ENCODE measurements at places on chromosomes 7 and 10. TPM values are rescaled to one million over a fixed set of nuclear protein-coding genes. Genes with fewer than 3 reads are reported as not detected.

NEBL gene
- total RNA-seq = 0.26 TPM

DOCK4 gene
- total RNA-seq = 0.88 TPM

PVRIG gene
- 81.5 TPM for total RNA-seq

ATAD1 gene
- total RNA-seq = 53.3 TPM

SUN3 gene
- not detected for total RNA-seq

TEX47 gene
- not detected for total RNA-seq

DNA sequence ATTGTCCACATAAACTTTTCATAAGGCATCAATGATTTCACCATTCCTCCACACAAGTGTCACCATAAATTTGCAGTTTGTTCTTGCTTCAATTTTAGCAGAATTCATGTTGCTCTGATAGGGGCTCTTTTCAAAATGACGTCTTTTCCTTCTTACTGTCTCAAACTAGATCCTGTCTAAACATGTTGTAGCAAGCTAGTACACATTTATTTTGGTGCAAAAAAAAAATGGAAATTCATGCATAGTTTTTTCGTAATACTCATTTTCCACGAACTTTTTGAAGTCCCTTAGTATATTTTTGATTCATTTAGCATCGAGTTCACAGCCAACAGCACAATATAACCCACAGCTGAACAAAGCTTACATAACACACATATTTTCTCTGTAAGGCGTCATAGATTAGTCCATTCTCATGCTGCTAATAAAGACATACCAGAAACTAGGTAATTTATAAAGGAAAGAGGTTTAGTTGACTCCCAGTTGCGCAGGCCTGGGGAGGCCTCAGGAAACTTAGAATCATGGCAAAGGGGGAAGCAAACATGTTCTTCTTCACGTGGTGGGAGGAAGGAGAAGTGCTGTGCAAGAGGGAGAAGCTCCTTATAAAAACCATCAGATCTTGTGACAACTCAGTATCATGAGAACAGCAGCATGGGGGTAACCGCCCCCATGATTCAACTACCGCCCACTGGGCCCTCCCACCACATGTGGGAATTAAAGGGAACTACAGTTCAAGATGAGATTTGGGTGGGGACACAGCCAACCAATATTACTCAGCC is 301.5 kb downstream of the CCDC3 start:
- H3K27me3 ChIP-seq = no peaks in the 10 kb centered on the region
- DNase-seq = no peak

DNA sequence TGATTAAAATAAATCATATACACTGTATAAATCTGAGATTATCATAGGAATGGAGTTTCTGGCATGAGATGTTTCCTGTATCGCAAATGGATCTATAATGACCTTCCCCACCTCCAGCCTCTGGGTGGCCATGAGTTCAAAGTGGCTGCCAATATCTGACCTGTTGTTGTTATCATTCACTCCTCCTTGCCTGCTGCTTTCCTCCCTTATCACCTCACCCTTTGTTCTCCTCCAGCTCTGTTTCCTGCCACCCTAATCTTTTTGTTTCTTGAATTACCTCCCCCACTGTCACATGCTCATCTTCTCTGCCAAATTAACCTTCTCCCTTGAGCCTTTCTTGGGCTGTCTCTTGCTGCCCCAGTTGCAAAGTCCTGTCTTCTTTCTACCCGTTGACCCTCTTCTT is 12.0 kb downstream of the SCD start:
- H3K36me3 ChIP-seq = peaks cover 24% of the 10 kb centered on the region
- peak overlapping the region; percentile 7 for H3K4me3 ChIP-seq
- no peak overlapping the region for H3K27ac ChIP-seq
- peaks cover 16% of the 10 kb centered on the region for H3K4me1 ChIP-seq

GRCh38 chr10:119706521-119707278 is 19.1 kb upstream of the INPP5F start:
- peaks cover 12% of the 10 kb centered on the region for H3K36me3 ChIP-seq
- H3K27me3 ChIP-seq = no peaks in the 10 kb centered on the region

- no peaks in the 10 kb centered on the region for H3K4me1 ChIP-seq
- H3K27ac ChIP-seq = no peak overlapping the region
- DNase-seq = no peak
- peaks cover 18% of the 10 kb centered on the region for H3K27me3 ChIP-seq
These were observed 51.4 kb downstream of the C10orf67 start for GRCh38 chr10:23293145-23293724.

DNA sequence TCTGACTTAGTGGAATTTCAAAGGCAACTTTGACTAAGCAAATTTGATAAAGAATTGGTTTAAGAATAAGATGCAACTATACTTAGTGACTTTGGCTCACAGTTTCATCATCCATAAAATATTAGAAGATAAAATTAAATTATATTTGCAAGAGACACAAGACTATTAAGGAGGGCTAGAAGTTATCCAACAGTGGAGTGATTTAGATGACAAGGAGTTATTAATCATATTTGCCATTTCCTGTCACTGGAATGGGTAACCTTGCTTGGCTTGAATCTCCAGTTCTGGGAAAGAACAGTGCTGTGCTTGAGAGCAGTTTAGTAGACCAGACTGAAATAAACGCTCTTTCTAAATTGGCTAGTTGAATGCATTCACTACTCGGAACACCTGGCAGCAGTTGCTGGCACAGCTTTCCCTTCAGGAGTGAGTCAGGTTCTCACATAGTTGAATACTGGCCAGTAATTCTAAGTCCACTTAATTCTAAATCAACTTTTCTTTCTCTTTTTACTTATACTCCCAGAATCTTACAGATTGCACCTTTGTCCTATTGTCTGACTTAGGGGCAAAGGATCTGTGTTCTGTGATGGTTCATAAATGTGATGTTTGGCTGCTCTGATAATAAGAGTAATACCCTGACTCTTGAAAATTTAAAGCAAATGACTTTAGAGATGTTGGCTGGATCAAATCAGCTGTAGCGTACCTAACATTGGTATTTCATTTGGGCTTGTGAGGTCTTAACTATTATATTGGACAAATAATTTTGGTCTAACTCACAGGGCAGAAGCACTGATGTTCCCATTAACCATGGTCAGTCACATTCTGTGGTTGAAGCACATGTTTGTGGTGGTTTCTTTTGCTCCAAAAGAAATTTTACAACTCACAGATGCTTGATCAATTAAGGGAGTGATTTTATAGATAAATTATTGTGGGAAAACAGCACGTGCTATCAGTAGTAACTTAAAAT is 16.6 kb downstream of the STMP1 start:
- H3K27ac ChIP-seq = no peak overlapping the region
- DNase-seq = no peak
- peaks cover 59% of the 10 kb centered on the region for H3K36me3 ChIP-seq
- no peak overlapping the region for H3K4me3 ChIP-seq
- H3K4me1 ChIP-seq = peaks cover 5% of the 10 kb centered on the region

DNA sequence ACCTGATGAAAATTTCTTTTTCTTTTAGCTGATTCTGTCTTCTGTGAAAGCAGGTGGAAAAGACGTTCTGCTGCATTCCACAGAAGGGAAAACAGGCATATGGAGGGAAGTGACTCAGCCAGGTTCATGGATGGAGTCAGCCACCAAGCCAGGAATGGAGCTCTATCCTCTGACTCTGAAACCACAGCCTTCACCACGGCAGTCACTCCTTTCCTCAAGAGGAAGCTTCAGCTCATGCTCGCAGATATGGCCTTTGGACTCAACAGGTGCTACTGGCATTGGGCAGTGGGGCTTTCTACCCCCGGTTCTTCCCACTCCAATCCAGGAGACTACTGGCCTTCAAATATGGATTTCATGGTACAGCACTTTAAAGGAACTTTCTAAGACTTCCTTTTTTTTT is 11.5 kb upstream of the PLAU start:
- no peak overlapping the region for H3K4me3 ChIP-seq
- peaks cover 19% of the 10 kb centered on the region for H3K27me3 ChIP-seq
- no peaks in the 10 kb centered on the region for H3K4me1 ChIP-seq
- H3K36me3 ChIP-seq = peaks cover 2% of the 10 kb centered on the region
- DNase-seq = no peak

DNA sequence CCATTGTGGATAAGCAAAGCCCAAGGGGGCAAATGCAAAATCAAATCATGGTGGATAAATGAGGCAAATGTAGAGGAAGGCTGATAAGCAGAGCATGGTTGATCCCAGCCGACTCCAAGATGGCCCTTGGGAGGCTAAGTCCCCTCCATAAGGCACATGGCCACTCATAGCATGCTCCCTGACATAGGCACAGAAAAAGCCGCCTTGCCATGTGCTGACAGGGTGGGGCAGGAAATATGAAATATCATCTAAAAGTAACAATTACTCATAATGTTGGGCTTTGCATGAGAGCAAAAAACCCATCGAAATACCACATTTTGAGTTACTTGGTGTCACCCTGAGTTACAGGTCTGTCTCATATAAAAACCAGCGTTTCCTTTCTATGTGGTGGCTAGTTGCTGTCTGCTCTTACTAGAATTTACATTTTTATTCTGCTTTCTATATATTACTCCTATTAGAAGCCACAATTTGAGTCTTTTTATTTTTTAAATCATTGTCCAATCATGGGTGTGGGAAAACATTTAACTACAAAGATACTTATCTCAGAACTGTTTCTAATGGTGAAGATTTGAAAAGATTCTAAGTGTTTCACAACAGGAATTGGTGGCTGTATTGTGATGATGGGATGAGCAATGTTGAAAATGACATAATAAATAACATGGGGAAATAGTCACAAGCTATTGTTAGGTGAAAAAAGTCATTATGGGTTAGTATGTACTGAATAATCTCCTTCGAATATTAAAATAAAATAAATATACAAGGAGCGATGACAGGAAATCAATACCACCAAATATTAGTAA is 102.7 kb downstream of the CUBN start:
- no peaks in the 10 kb centered on the region for H3K36me3 ChIP-seq
- peaks cover 90% of the 10 kb centered on the region for H3K4me1 ChIP-seq
- H3K27ac ChIP-seq = peak overlapping the region; percentile 99

- no peak for DNase-seq
- peaks cover under 1% of the 10 kb centered on the region for H3K36me3 ChIP-seq
- H3K27me3 ChIP-seq = no peaks in the 10 kb centered on the region
- H3K4me1 ChIP-seq = no peaks in the 10 kb centered on the region
These were observed 26.7 kb upstream of the GGCT start for GRCh38 chr7:30531286-30531685.
